Umbilical cord (tissue), 2 donors: ENCODE measurements at places on chromosomes 3 and 15. TPM values are rescaled to one million over a fixed set of nuclear protein-coding genes. Genes with fewer than 3 reads are reported as not detected.

PLA2G4D gene
- total RNA-seq, result 0.48 TPM

DNA sequence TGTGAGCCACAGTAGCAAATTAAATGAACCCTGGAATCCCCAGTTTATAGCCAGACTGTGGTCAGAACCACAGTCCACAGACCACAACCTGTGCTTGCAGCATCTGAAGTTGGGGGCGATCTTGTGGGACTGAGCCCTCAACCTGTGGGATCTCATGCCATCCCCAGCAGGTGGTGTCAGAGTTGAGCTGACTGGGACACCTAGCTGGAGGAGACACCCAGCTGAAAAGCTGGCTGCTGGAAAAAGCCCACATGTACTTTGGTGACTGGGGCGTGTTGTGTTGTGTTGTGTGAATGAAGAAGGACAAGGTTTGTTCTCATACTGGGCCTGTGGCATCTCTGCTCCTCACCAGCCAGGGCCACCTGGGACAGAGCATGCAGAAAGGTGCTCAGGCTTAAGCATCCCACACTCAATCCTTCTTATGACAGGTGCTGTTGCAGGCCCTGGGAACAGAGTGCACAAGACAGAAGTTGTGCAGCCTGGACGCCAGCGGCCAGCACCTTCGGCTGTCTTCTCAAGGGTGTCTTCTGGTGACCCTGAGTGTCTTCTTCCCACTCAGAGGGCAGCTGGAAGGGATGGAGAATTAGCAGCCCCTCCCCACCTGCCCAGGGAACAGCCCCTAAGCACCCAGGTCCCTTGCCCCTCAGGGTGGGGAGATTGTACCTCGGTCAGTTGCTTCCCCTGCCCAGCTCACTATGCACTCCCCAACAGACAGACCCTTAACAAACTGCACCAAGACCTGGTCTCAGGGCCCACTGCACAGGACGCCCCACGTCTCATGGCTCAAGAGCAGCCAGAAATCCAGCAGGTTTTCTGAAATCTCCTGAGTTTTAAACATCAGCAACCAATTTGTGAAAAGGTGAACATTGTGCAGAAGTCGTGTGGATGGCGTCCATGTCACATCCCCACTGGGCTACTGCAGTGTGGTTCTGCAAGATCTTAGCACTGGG, 2.2 kb upstream of the UROC1 start:
- DNase-seq, result no peak

GRCh38 chr15:33315044-33315443, 4.3 kb downstream of the RYR3 start:
- no peak for DNase-seq

DNA sequence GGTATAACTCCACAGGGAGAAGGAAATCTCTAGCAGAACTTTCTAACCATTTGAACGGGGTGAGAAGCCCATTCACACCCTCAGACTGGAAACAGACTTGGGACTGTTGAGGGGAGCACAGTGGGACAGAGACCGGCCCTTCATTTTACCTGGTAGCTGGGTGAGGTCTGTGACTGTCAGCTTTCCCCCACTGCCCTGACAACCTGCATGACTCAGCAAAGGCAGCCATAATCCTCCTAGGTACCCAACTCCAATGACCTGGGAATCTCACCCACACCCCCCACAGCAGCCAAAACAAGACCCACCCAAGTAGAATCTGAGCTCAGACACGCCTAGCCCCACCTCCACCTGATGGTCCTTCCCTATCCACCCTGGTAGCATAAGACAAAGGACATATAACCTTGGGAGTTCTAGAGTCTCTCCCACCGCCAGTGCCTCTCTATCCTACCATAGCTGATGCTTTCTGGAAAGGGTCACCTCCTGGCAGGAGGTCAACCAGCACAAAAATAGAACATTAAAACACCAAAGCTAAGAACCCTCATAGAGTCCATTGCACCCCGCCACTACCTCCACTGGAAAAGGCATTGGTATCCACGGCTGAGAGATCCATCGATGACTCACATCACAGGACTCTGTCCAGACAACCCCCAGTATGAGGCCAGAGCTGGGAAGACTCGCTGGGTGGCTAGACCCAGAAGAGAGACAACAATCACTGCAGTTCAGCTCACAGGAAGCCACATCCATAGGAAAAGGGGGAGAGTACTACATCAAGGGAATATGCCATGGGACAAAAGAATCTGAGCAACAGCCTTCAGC, 28.0 kb downstream of the SENP7 start:
- no peak for DNase-seq

- DNase-seq, result no peak
These were observed 7.8 kb downstream of the GP9 start for GRCh38 chr3:129068291-129068886.

- no peak for DNase-seq
These were observed 22.8 kb downstream of the SLC28A2 start for GRCh38 chr15:45274636-45275380.

- peak; percentile 40 for DNase-seq
These were observed 66.4 kb downstream of the SRGAP3 start for GRCh38 chr3:9183011-9183410.
